Stimulated activated CD4-positive, alpha-beta T cell treated with anti-CD3 and anti-CD28 coated beads, Interleukin-15, amount 100 ng/mL, for 1 hour (primary cell): ENCODE measurements at places on chromosomes 3 and 15.

- no peak for DNase-seq
Observed at GRCh38 chr3:68878322-68878721, 54.0 kb downstream of the TAFA4 start.

DNA sequence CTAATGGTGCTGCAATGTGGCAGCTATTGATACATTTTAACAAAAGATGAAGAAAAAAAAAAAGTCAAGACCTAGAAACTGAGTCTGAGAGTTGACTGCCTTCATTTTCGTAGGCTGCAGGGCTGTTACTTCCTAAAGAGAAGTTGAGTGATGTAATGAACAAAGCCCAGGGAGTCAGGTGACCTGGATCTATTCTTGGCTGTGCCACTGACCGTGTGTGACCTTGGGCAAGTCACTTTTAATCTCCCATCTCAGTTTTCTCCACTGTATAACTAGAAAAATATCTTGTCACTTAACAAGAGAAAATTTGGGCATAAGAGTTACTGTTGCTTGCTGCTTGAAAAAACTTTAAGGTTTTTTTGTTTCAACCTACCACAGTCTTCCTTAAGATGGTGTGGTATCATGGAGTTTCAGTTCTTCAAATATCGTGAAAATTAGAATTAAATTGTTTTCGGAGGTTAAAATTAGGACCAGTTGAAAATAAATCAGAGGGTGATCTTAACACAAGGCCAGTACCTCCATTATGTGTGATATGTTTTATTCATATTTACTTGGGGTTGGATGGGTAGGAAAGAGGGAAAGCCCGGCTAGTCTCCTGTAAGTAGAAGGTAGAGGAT is 5.8 kb downstream of the FMN1 start:
- no peak for DNase-seq

- DNase-seq, result no peak
Observed at GRCh38 chr3:128999102-128999501, 2.0 kb upstream of the EFCC1 start.

GRCh38 chr3:33149342-33149741 is 35.5 kb downstream of the CRTAP start:
- DNase-seq, result no peak

- no peak for DNase-seq
Observed at GRCh38 chr3:115019900-115020299, 127.2 kb downstream of the ZBTB20 start.

DNA sequence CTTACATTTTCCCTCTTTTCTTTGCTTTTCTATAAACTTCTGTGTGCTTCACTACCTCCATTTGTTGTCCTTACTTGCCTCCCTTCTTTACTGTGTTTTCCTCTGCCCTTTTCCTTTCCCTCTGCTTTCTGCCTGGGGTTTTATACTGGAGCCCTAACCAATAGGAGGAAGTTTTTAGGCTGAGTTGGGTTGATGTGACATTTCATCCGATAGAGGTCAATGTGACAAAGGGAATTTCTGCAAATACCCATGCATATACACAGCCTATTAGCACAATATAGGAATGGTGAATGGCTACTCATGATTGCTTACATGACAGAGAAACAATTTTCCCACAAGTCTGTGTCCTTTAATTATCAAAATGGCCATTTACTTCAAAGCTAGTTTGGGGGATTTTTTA is 153.0 kb upstream of the ARPP21 start:
- DNase-seq, result no peak

GRCh38 chr3:152176241-152176640 is 92.5 kb upstream of the MBNL1 start:
- no peak for DNase-seq

DNA sequence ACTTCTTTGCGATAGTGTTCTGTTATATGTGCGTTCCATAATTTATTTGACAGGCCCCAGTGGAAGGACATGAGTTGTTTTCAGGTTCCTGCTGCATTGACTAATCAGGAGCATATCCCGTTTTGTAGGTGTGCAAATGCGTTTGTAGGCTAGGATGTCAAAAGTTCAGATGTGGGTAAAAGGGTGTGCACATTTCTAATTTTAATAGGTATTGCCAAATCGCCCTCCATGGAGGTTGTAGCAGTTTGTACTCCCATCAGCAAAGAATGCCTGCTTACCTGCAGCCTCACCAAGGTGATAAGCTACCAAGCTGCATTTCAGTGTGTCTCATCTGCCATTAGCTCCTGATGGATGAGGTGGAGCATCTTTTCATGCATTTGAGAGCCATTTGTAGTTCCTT is 36.3 kb downstream of the KLF13 start:
- DNase-seq, result no peak

DNA sequence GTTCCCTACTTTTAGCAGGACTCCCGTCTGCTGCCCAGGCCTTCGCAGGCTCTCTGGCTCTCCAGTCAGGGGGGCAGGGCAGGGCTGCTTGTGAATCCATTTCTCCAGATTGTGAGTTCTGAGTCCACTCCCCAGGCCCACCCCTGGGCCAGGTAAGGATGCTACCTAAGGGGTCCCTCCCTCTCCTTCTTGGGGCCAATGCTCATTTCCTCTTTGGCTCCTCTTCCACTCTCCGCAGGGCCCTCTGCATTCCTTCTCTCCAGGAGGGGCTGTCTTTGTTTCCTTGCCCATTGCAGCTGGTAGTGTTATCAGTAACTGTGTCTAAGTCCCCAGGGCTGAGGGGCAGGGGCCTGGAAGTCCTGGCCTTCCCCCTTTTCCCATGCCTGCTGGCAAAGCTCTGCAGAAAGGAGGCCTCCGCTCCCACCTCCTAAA is 13.0 kb upstream of the CACNA2D2 start:
- no peak for DNase-seq

- DNase-seq, result no peak
Observed at GRCh38 chr15:96323319-96324145, 7.0 kb upstream of the NR2F2 start.

GRCh38 chr3:31242026-31242960 is 290.4 kb upstream of the STT3B start:
- no peak for DNase-seq

DNA sequence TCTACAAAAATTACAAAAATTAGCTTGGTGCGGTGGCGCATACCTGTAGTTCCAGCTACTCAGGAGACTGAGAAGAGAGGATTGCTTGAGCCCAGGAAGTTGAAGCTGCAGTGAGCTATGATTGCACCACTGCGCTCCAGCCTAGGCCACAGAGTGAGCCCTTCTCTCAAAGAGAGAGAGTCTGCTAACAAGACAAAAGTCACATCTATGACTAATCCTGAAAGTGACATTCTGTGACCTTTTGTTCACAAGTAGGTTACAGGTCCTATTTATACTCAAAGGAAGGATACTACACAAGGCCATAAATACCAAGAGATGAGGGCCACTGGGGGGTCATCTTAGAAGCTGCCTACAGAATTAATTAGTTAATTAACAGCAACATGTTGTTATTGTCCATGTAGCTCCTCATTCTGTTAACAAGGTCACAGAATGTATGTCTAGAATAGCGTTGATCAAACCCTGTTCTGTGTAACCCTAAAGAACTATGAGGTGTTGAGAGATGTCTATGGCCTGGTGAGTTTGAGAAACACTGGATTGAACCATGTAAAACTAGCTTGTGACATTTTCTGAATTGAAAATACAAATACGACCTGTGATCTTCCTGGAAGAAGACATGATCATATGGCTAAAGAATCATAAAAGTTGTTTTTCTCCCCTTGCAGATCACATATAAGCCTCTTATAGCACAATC is 97.0 kb downstream of the SAMMSON start:
- no peak for DNase-seq

DNA sequence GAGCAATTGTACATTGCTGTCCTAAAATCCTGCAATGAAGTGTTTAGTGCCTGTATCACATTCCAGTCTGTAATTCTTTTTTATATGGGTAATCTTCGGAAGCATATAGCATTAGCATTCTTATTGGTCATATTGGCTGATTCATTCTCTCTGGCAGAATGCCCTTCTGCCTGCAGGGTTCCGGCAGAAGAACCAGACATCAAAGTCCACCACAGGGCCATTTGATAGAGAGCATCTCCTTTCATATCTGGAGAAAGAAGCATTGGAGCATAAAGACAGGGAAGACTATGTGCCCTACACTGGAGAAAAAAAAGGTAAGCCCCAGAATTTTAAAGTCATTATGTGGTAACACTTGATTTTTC is 39.6 kb downstream of the TMOD3 start:
- no peak for DNase-seq

GRCh38 chr15:99130314-99130713 is 25.4 kb downstream of the SYNM start:
- no peak for DNase-seq

DNA sequence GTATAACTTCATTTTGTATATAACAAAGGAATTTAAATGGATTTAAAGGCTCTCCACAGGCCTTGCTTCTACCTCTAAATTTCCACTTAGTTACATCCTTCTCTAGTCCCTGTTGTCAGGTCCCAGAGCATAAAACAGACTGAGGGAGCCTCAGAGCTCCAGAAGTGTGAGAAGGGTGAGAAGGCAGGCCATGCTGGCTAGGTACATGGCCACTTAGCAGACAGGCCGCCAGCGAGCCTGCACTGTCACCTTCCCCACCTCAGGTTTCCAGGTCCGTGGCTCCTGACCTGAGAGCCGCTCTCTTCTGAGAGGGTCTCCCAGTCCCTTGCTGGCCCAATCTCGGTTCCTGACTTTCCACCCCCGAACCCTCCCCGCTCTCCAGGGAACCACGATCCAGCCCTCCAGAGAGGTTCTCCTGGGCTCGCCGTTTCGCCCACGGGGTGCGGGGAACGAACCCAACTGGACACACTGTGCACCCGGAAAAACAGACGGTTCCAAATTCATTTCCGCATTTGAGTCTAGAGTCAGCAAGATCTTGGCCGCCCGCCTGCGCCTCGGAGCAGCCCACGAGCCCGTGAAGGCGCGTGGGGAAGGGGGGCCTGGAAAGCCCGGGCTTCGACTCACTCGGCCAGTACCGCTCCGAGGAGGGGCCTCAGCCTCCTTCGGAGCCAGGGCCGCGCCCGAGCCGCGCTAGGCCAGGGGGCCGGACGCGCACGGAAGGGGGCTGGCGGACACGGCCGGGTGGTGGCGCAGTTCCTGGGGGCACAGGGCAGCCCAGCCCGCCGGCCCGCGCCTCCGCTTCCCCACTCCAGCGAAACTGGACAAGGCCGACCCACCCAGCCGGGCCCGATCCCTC is 16.7 kb upstream of the SOX2 start:
- no peak for DNase-seq

- DNase-seq, result no peak
Observed at GRCh38 chr3:194957743-194958240, 272.1 kb downstream of the FAM43A start.

GRCh38 chr3:32712506-32713055 is 27.6 kb downstream of the CNOT10 start:
- DNase-seq, result no peak

- no peak for DNase-seq
Observed at GRCh38 chr3:102478160-102478559, 43.3 kb downstream of the ZPLD1 start.

DNA sequence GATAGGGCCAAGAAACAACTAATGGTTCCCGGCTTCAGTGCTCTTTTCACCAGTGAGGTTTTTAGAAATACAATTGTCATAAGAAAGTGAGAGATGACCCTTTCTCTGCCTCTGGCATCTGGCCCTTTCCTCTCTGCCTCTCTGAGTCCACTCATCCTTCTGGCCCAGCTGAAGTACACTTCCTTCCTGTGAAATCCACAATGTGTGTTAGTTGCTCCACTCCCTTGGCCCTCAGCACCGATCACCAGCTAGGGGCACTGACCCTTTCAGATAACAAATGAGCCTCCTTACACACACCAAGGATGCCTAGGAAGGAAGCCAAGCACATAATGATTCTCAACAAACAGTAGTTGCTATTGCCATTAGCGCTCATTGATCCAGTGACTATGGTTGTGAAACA is 2.9 kb upstream of the CAV3 start:
- DNase-seq, result no peak

DNA sequence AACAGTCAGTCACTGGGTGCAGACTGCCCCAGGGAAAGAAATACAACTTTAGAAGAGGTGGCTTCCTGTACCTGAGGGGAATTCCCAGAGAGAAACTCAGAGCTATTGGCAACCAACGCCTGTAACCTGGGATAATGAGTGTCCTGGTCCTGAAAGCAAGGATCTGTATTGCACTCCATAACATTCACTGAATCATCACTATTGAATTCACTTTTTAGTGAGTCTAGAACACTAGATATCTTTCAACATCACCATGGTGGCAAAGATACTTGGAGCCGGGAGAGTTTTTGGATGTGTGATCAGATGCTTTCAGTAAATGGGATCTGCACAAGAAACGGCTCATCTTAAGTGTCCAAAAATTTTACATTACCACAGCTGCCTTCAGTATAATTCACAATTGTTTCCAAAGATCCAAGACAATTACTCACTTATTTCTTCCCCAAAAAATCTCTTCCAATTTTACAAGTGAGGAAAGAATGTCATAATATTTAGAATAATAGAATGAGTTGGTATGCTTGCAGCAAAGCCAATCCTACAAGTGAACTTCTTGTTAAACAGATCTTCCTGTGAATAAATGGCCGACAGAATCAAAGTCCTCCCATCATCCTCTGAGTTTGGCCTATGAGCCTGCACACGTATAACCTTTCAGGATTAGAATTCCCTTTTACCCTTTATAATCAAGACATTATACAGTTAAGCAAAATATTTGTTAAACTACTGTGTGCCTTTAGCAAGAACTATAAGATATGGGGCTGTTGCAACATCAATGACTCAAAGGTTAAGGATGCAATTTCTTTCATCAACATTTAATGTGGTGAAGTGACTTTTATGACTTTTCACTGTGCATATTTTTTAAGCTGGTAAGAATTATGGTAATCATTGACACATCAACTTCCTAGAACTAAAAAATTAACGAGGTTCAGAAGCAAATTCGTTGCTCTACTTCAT is 243.3 kb upstream of the COL8A1 start:
- no peak for DNase-seq

DNA sequence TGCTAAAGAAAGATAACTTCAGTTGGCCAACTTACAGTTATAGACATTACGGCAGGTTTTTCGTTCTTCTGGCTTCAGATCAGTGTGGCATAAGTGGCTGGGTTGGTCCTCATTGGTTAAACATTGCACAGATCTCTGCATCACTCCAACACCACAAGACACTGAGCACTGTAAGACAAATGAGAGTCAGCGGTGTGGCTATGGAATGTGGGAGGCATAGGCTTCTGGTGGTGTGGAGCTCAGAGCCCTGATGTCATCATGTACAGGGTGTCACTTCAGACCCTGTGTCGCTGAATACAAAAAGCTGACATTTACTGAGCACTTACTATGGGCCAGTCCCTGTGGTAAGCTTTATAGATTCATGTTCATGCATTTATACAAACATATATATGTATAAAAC is 146.0 kb downstream of the ADAMTS9 start:
- DNase-seq, result no peak

DNA sequence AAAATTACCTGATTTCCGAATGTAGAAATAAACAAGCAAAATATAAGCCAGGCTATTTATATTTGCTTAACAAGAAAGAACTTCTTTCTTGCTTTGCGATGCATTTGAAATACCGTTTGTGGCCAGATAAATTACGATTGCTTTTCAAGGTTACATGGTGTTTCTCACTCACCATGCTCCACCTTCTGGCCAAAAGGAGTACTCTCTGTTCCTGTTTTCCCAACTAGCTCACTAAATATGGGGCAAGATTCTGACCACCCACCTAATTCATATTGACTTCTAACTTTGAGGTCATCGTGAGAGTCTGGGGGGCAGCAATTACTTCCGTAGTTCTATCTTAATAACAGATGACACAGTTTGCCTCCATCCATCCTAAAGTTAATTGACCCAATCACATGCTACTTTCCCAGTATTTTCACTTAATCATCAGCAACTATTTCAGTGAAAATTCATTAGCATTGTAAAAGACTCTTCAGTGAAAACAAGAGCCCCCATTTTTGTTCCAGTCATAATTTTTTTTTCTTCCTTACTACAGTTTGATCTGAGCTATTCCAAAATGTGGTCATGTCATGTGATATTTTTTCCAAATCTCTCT is 25.9 kb downstream of the ACP3 start:
- no peak for DNase-seq
